NCI-H460 (cell line): ENCODE measurements at places on chromosomes 4 and X.

GRCh38 chr4:180330521-180330920 lies 1912.7 kb upstream of the TENM3 start:
- no peak for DNase-seq

GRCh38 chrX:106783716-106784115 lies 18.8 kb upstream of the TBC1D8B start:
- no peak for DNase-seq

- no peak for DNase-seq
Measured at GRCh38 chr4:167873496-167873895, 218.8 kb upstream of the ANXA10 start.

- no peak for DNase-seq
Measured at GRCh38 chr4:155668707-155669220, 2.1 kb downstream of the GUCY1A1 start.

DNA sequence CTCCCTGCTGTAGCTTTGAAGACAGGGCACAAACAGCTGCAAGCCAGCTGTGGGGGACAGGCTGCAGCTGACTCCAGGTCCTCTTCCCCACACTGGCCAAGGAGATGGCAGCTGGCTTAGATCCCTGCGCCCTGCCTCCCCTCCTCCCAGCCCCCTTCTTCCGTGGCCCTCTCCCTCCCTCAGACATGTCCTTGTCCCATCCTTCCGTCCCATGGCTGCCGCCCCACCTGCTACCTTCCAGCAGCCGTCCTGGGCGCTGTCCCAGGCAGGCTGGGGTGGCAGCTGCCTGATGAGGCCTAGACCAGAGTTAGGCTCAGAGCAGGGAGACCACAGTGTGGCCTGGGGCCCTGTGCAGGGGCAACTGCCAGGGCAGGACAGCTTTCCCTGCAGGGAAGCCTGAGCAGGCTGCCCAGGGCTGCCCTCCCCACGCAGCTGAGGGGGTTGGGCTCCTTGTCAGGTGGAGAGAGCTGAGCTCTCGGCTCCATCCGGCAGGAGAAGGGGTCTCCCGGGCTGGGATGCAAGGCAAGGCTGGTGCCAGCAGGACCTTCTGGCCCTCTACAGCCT lies 3.3 kb upstream of the BGN start:
- no peak for DNase-seq

- DNase-seq = no peak
Measured at GRCh38 chrX:43756076-43756475, 100.0 kb downstream of the MAOA start.

GRCh38 chr4:75723163-75724065 lies 963 bp upstream of the USO1 start:
- DNase-seq = no peak
